ENCODE measurements at places on chromosomes 5 and 9. TPM values are rescaled to one million over a fixed set of nuclear protein-coding genes. Genes with fewer than 3 reads are reported as not detected.

DNA sequence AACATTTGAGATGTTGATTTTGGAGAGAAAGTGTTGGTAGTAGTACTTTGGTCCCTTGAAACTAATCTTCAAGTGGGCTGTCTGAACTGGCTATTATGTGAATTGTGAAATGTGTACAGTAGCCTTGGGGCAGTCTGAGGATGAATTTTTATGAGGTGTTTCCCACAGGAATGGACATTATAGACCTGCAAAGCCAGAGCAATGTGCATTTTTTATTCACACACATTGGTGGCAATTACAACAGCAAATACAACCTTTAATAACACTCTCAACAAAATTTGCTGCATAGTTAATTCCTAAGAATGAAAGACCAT, 147.0 kb downstream of the PAM start:
- DNase-seq: no peak
- no peaks in the 10 kb centered on the region for H3K27me3 ChIP-seq
- H3K36me3 ChIP-seq: no peaks in the 10 kb centered on the region
- H3K4me1 ChIP-seq: no peaks in the 10 kb centered on the region
- H3K4me3 ChIP-seq: no peak overlapping the region
- no peak overlapping the region for H3K27ac ChIP-seq

GRCh38 chr9:123377211-123377971, 21.4 kb downstream of the CRB2 start:
- H3K27ac ChIP-seq: no peak overlapping the region
- DNase-seq: no peak
- H3K27me3 ChIP-seq: no peaks in the 10 kb centered on the region
- no peaks in the 10 kb centered on the region for H3K36me3 ChIP-seq
- no peak overlapping the region for H3K4me3 ChIP-seq

- H3K4me3 ChIP-seq: no peak overlapping the region
- no peaks in the 10 kb centered on the region for H3K27me3 ChIP-seq
- no peaks in the 10 kb centered on the region for H3K4me1 ChIP-seq
- H3K27ac ChIP-seq: no peak overlapping the region
- no peaks in the 10 kb centered on the region for H3K36me3 ChIP-seq
- no peak for DNase-seq
These were observed 73.2 kb downstream of the PGM5 start for GRCh38 chr9:68429631-68430030.

AKNA gene
- 387 TPM for total RNA-seq

NOXA1 gene
- total RNA-seq: 10.4 TPM

FGD3 gene
- 141 TPM for total RNA-seq

MSX2 gene
- total RNA-seq: not detected

- H3K4me3 ChIP-seq: no peak overlapping the region
- H3K27me3 ChIP-seq: no peaks in the 10 kb centered on the region
- no peaks in the 10 kb centered on the region for H3K36me3 ChIP-seq
- no peak overlapping the region for H3K27ac ChIP-seq
- no peak for DNase-seq
These were observed 80.1 kb downstream of the ANKRD31 start for GRCh38 chr5:75156585-75156984.

MOB3B gene
- total RNA-seq: 0.67 TPM

GRCh38 chr5:79591326-79591725, 20.9 kb upstream of the TENT2 start:
- H3K4me3 ChIP-seq: no peak overlapping the region
- no peak for DNase-seq
- H3K27ac ChIP-seq: no peak overlapping the region
- H3K27me3 ChIP-seq: no peaks in the 10 kb centered on the region

DNA sequence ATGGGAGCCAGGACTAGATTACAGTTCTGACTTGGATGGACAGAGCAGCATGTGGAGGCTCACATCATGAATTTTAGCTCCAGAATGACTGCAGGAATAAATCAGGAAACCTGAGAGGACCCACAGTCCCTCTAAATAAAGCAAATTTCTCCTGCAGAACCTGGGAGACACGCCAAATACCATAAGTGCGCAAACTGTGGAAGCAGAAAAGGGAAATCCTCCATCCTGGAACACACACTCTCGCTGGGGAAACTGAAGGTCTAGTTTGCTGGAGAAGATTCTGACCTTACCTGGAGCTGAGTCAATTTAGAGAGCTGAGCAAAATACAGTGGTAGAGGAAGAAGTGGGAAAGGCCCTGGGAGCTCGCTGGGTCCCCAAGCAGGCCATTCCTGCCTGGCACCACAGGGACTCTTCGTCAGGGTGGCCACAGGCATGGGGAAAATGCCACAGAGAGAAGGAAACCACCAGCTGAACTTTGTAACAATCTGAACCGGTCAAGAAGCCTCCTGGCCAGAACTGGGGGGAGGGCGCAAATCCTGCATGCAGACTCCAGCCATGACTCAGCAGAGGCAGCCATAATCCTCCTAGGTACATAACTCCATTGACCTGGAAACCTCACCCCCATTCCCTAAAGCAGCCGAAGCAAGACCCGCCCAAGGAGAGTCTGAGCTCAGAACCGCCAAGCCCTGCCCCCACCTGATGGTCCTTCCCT, 390.9 kb downstream of the LRRC70 start:
- no peaks in the 10 kb centered on the region for H3K4me1 ChIP-seq
- H3K36me3 ChIP-seq: no peaks in the 10 kb centered on the region
- H3K4me3 ChIP-seq: no peak overlapping the region
- H3K27ac ChIP-seq: no peak overlapping the region

DNA sequence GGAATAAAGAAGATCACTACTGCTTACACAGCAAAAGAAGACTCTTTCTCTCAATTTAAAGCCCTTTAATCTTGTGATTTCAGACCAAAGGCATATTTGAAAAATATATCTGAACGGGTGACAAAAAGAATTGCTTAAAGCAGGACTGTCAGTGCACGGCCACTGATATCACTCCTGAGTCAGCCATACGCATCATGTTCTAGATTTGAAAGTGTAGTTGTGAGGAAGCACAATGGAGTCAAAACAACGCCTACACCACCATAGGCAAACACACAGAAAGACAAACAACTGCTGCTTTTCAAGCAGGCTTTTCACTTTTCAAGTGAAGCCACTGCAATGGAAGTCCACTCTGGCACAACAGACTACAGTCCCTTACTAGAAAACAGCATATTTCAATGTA, 141.7 kb downstream of the AUH start:
- H3K27ac ChIP-seq: no peak overlapping the region
- H3K4me1 ChIP-seq: no peaks in the 10 kb centered on the region
- peaks cover 3% of the 10 kb centered on the region for H3K36me3 ChIP-seq
- no peak for DNase-seq
- no peak overlapping the region for H3K4me3 ChIP-seq

DNA sequence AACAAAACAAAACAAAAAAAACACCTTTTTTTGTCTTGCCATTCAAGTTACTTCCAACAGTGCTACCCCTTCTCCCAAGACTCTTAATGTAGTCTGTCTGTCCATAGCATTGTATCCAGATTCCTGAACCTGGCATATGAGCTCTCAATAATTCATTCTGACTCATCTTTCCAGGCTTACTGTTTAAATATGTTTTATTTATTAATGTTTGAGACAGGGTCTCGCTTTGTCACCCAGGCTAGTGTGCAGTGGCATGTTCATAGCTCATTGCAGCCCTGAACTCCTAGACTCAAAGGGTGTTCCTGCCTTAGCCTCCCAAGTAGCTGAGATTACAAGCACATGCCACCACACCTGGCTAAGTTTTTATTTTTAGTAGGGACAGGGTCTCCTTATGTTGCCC, 208.0 kb upstream of the DMRT1 start:
- no peaks in the 10 kb centered on the region for H3K27me3 ChIP-seq
- H3K27ac ChIP-seq: no peak overlapping the region
- peaks cover 9% of the 10 kb centered on the region for H3K4me1 ChIP-seq

GMCL2 gene
- not detected for total RNA-seq

SREK1IP1 gene
- 22.0 TPM for total RNA-seq

DNA sequence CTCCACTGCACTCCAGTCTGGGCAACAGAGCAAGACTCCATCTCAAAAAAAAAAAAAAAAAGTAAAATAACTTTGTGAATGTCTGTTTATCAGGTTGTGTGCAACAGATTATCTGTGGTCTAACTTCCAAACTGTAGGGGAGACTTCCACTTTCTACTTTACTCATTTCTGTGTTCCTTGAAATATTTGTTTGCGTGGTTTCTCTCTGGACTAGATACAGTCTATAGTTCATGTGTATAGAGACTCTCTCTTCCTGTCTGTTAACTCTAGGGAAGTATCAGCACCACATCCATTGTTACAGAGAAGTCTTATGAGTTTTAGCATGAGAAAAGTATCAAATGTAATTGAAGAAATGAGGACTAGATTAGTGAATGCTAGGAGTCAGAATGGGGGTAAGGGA, 168.3 kb downstream of the LPAR1 start:
- H3K4me1 ChIP-seq: no peaks in the 10 kb centered on the region
- no peaks in the 10 kb centered on the region for H3K36me3 ChIP-seq
- H3K27me3 ChIP-seq: no peaks in the 10 kb centered on the region

DNA sequence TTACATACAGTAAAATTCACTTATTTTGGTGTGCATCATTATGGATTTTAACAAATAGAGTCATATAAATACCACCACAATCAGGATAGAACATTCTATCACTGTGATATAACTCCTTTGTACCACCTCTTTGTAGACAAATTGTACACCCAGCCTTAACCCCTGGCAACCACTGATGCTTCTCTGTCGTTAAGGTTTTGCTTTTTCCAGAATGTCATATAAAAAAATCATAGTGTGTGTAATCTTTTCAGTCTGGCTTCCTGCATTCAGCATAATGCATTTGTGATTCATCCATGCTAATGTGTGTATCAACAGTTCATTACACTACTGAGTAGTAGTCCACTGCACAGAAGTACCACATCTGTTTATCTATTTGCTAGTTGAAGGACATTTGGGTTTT, 81.2 kb downstream of the ARSB start:
- no peak overlapping the region for H3K27ac ChIP-seq
- H3K27me3 ChIP-seq: no peaks in the 10 kb centered on the region
- no peaks in the 10 kb centered on the region for H3K36me3 ChIP-seq
- DNase-seq: no peak
- H3K4me3 ChIP-seq: no peak overlapping the region

GRCh38 chr9:115367321-115367720, 249.4 kb upstream of the TNC start:
- no peaks in the 10 kb centered on the region for H3K27me3 ChIP-seq
- H3K4me1 ChIP-seq: no peaks in the 10 kb centered on the region
- DNase-seq: no peak
- no peaks in the 10 kb centered on the region for H3K36me3 ChIP-seq
- no peak overlapping the region for H3K27ac ChIP-seq

DNA sequence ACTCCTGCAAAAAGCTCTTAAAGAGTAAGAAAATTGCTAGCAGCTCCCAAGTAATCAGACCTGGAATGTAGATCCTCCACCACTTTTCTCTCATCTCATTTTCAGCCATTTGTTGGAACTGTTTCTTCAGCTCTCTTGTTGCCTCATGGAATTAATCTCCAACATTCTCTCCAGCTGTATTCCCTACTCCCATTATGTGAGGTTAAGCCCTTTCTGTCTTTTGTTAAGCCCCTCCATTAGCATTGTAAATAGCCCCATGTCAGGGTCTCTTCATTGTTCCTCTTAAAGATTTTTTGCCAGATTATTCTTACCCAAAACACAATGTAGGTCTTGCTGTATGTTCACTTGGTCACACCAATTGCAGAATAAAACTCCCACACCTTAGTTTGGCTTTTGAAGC, 119.8 kb downstream of the PLPPR1 start:
- no peaks in the 10 kb centered on the region for H3K36me3 ChIP-seq
- H3K27ac ChIP-seq: no peak overlapping the region
- no peaks in the 10 kb centered on the region for H3K27me3 ChIP-seq
- H3K4me1 ChIP-seq: no peaks in the 10 kb centered on the region

DOCK2 gene
- total RNA-seq: 305 TPM
